ENCODE measurements at places on chromosomes 11 and 22.

GRCh38 chr11:3894128-3894731 is 38.8 kb downstream of the STIM1 start:
- no peak for DNase-seq

DNA sequence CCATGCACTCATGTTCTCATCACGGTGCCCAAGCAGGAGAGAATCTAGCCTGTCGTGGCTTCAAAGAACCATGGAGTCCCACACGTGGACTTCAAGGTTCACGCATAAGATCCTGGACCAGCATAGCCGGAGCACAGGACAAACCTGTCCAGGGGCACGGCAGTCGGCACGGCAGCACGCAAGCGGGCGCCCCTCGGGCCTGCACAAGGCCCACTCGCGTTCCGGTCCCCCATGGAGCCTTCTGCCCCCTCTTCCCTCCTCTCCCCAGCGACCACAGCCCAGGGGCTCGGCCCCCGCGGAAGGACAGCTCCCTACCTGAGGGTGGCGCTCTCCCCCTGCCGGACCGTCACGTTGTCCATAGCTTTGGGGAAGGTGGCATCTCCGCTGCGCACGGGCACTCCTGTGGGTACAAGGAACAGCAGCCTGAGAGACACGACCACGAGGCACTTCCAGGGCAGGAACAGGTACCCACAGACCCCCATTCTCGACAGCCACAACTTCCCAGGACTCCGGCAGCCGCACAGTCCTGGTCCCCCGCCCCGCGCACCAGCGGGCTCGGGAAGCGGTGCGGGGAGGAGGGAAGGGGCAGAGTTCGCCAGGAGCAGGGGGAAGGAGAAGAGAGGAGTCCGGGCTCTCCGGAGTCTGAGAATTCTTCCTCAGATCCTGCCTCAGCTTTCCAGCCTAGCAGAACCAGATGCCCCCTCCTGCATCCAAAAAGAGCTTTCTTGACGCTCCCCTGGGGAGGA is 589.5 kb downstream of the OPCML start:
- DNase-seq: no peak

GRCh38 chr11:96340555-96340885 is 2.5 kb downstream of the MAML2 start:
- DNase-seq: no peak

- DNase-seq: no peak
Measured at GRCh38 chr22:49446145-49446758, 381.4 kb downstream of the BRD1 start.

DNA sequence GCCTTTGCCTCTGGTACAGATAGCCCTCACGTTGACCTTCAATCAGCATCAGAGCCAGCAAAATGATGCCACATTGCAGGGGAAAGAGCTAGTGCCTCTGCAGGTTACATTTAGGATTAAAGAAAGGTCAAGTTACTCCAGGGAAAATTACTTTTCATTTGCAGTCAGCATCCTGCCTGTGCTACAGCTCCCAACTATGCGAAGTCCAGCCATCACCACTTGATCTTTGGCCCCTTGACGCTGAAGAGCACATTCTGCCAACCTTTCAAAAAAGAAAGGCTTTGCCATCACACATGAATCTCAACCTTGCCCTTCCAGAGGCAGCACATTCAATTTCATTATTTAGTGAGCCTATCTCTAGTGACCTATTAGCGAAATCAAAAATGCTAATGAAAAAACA is 11.3 kb downstream of the FJX1 start:
- no peak for DNase-seq

All from astrocyte of the cerebellum (primary cell).